Esophagus muscularis mucosa (tissue), 4 donors: ENCODE measurements at places on chromosomes 5 and 9.

DNA sequence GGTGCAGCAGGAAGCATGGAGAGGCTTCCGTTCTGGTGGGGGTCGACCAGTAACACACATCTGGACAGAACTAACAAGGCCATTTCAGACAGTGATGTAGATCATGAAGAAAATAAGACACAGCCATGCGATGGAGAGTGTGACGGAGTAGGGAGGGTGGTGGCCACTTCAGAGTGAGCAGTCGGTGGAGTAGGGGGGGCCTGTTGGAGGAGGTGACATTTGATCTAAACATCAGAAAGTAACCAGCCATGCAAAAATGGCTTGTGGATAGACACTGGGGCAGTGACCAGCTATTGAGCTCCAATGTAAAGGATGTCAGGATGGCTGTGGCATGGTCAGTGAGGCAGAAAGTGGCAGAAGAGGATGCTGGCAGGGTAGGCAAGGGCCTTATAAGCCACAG, 65.9 kb downstream of the PPARGC1B start:
- DNase-seq = no peak

DNA sequence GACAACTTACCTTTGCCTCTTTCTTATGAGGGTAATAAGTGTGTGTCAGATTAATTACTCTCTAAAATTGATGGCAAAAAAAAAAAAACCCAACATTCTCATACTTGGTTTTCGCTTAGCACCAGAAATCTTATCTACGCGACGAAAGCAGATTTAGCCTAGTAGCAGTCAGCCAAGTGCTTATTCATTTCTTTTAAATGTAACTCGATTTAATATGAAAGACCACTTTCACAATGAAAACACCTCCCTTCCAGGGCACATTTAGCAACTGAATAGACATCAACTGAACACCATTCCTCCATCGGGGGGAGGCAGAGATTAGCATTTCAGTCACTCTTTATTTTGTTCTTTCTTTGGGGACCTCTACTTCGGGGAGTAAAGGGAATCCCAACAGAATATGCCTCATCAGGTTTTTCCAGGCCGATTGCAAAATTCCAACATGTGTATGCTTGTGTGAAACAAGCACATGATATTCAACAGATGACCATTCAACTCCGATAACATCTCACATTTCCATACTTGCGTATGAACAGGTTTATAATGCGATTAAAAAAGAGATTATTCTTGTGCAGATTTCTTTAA, 124.1 kb upstream of the RETREG1 start:
- no peak for DNase-seq

- DNase-seq = no peak
Measured at GRCh38 chr5:142475102-142475513, 150.3 kb upstream of the SPRY4 start.

GRCh38 chr5:41127967-41128690, 57.0 kb upstream of the MROH2B start:
- DNase-seq = no peak

- no peak for DNase-seq
Measured at GRCh38 chr9:113966394-113966793, 90.3 kb downstream of the ZNF618 start.

- no peak for DNase-seq
Measured at GRCh38 chr9:92480291-92480771, 2.0 kb downstream of the ASPN start.

- no peak for DNase-seq
Measured at GRCh38 chr5:85681871-85682270, 935.9 kb upstream of the COX7C start.

DNA sequence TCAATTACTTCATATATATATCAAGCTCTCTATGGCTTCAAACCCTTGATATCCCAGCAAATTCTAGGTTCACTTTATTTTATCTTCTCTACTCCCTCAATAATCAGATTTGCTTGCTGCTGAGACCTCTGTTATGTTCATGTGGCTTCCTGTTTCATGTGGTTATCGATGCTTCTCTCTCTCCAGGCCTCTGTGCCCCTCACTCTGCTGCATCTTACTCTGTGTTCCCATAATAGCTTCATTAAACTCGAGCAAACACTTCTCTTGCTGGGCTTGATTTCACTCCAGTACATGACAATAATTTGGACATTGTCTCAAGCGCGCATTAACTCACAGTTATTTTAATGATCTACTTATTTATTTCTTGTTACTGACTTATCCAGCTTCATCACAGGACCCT, 798.8 kb downstream of the CDH9 start:
- DNase-seq = no peak

DNA sequence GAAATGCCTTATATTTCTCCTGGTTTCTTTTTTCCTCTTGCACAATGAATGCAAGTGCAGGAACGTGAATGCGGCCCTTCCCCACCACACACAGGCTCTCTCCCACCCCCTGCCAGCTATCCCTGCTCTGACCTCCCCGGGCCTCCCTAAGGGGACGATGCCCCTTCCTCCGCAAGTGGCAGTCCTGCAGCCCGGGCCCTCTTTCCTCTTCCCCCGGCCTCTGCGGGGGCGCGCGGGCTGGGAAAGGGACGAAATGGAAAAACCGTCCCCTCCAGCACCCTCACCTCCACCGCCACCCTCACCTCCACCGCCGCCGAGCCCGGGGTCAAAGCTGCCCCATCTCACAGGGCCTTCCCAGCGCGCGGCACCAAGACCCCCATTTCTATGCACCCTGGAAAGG, 44.7 kb downstream of the GAS1 start:
- DNase-seq = no peak

GRCh38 chr5:74201334-74202081, 439.0 kb downstream of the ENC1 start:
- peak; percentile 86 for DNase-seq

GRCh38 chr5:91119217-91119616, 263.9 kb downstream of the ARRDC3 start:
- no peak for DNase-seq

GRCh38 chr5:103891151-103891550, 328.6 kb upstream of the NUDT12 start:
- no peak for DNase-seq

GRCh38 chr9:131534721-131535237, 3.7 kb upstream of the UCK1 start:
- no peak for DNase-seq

DNA sequence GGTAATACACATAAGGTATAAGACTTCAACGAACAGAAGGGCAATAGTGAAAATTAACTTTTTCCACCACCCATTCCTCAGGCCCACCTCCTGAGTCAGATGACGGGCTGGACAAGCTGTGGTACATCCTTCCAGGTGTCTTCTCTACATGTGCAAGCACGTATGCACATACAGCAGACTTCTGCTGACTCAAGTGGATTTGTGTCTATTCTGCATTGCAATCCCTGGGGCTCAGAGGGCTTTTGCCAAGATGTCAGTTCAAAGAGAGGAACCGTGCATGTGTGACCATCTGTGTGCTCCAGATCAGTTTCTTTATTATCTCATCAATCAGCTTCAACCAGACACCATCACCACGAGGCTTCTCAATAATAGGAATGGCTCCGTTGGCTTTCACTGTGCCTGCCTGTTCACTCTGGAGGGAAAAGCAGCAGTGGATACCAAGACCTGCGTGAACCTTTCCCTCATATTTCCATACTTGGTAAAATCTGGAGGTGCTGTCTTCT, 288.4 kb downstream of the MTRR start:
- DNase-seq = no peak

- DNase-seq = no peak
Measured at GRCh38 chr5:151139646-151140045, 17.9 kb downstream of the ANXA6 start.

DNA sequence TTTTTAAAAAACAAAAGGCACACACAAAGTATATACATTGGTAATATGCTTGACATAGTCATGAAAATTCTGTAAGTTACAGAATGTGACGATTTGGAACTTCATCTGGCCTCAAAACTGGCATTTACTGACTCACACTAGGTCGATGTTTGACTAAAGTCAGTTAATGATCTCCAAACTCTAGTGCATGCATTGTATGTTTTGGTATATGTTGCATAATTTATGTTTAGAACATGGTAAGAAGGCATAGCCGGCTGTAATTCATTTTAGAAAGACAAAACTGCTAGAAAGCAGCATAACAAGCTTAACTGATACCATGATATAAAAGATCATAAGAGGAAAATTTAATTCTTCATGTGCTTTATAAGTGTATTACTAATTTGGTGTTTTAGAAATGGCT, 58.6 kb upstream of the RICTOR start:
- no peak for DNase-seq

GRCh38 chr9:76366275-76366674, 28.0 kb downstream of the RFK start:
- DNase-seq = no peak

- DNase-seq = no peak
Measured at GRCh38 chr5:111984044-111984443, 227.1 kb upstream of the NREP start.

DNA sequence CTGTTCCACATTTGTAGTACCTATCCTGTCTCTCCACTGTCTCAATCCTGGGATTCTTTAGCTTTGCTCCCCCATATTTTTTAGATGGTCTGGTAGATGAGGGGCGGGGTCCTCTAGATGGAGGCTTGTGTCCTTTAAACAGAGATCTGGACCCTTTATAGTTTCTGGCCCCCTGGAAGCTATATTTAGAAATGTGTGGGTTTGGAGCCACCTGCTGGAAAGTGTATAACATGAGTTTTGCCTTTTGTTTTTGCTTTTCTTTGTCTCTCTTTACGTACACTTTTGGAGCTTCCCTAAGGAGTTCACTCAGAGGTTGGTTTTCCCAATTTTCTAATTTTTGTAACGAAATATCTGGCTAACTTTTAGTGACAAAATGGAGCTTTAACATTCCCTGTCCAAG, 110.7 kb downstream of the CFAP95 start:
- DNase-seq = no peak

GRCh38 chr5:100902440-100903038, 543 bp downstream of the ST8SIA4 start:
- DNase-seq = no peak

DNA sequence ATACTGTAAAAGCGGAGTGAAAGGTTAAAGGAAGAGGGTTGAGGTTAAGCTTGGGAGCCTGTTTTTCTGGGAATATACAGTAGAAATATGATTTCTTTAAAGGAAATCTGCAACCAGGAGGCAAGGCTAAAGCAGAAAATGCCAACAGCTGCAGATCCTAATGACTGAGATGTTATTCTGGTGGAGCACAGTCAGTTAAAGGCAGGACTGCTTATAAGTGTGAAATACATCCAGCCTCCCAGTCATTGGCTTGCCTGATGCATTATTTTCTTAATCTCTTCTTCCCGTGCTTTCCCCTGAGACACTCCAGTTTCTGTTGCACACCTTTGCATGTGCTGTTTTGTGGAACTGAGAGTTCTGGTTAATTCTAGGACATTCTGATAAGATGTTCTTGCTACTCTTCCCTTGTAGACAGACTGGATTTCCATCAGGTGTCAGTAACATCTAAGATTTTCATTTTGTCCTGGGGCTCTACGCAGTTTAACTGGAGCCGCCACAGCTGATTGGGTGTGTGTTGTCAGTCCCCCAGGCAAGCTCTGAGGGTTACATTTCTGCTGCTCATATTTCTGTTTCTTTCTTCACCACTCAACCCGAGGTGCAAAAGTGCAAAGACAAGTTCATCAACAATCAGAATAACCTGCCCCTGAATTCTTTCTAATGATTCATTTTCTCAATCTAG, 44.4 kb downstream of the CAST start:
- no peak for DNase-seq

- no peak for DNase-seq
Measured at GRCh38 chr9:112112519-112112918, 62.6 kb downstream of the SUSD1 start.

GRCh38 chr5:19886123-19886917, 101.7 kb downstream of the CDH18 start:
- DNase-seq = no peak

GRCh38 chr5:145975361-145976066, 39.1 kb downstream of the SH3RF2 start:
- DNase-seq = no peak

- DNase-seq = no peak
Measured at GRCh38 chr9:110604171-110604601, 24.6 kb upstream of the SVEP1 start.

GRCh38 chr9:124279531-124280175, 21.9 kb downstream of the NEK6 start:
- DNase-seq = no peak

DNA sequence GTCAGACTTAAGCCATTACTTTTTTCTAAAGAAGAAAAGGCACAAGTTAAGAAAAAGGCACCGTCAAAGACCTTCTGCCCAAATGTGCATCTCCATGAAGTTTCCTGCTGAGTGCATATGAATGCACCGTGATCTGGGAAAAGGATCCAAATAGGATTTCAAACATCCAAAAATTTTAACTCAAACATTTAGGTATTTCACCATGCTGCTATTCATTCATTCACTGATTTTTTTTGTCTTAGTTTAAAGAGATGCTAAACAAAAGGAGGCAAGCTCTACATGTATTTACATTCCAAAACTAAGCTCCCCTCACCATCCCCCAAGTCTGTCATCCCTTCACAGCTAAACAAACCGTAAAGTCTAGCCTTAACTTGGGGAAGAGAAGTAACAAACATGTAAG, 291.9 kb downstream of the ARL15 start:
- no peak for DNase-seq

DNA sequence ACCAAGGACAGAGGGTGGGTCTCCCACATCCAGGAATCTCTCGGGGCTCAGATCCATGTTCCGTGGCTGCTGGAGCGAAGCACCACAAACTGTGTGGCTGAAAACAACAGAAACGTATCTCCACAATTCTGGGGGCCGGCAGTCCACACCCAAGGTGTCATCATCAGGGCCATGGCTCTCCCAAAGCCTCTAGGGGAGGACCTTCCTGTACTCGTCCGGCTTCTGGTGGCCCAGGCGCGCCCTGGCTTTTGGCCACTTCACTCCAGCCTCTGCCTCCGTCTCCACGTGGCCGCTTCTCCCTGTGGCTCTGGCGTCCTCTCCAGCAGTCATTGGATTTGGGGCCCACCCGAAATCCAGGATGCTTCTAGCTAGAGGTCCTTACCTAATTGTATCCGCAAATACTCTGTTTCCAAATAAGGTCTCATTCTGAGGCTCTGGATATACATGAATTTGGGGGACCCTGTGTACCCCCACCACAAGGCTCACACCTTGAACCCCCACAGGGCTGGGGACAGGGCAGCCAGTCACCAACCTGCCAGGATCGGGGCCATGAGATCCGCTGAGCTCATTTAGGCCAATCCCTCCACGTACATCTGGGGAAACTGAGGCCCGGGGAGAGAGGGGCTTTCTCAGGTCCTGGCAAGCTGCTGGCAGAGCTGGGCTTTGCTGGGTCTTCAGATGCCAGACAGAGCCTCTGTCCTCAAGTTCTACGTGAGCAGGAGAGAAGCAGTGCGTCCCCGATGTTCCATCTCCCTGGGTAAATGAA, 158.2 kb downstream of the OLFM1 start:
- no peak for DNase-seq

DNA sequence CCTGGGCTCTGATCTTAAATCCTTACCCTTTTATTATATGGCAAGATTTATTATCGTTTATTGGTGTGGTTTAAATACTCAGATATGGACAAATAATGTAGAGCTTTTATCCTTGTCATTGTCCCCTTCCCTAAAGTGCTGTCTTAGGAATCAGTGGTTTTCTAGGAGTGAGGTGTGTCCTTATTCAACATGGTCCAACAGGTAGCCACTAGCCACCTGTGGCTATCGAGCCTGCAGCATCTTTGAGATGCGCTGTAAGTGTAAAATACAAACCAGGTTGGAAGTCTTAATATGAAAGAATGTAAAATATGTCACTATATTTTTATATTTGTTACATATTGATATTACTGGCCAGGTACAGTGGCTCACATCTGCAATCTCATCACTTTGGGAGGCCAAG, 82.4 kb upstream of the BASP1 start:
- no peak for DNase-seq
